ENCODE measurements at places on chromosomes 4 and X. TPM values are rescaled to one million over a fixed set of nuclear protein-coding genes. Genes with fewer than 3 reads are reported as not detected.

- no peak for DNase-seq
Observed at GRCh38 chr4:176357359-176358082, 37.8 kb downstream of the SPCS3 start.

DNA sequence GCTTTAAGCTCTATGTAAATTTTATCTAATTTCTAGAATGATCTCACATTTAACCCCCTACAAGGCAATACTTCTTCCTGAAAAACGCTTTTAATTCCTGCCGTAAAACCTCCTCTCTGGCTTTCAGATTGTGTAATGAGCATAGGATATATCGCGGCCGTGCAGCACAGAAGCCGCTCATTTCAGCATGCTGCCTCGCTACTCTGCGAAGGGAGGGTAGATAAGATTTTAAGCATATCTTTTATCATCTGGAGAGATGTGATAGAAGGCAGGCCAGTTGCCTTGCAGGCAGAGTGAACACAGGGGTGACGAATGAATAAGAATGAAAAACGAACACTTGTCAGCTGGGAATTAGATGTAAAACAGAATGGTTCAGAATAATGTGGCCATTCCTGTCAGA is 265.5 kb downstream of the UNC5C start:
- DNase-seq = no peak

DNA sequence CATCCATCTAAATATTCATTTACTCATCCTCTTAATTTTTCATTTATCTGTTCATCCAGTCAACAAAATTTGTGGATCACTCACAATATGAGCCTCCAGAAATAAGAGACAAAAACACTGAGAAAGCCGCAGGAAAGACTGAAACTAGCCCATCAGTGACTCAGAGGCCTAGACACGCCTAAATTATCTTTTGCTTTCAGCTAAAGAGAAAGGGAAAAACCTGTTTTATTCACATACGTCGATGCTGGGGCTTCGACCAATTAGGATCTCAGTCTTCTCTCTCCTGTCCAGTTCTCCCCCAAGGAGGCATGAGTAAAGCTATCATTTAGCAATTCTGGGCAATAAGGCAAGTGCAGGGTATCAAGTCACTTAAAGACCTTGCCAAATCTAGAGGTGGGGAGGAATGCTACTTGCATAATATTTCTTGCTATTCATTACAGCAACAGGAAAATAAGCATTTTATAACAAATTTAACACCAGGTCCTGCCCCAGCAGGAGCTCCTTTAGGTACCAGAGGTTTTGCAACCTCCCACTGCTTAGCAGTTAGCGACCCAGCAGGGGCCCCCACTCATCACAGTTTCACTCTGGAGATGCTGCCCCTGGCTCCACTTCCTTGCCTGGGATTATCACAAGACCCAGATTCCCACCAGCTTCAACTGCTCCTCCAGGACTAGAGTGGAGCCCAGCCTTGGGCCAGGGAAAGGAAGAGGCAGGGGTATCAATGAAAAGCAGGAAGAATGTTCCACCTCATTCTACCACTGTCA is 30.1 kb upstream of the TMEM154 start:
- DNase-seq = no peak

DNA sequence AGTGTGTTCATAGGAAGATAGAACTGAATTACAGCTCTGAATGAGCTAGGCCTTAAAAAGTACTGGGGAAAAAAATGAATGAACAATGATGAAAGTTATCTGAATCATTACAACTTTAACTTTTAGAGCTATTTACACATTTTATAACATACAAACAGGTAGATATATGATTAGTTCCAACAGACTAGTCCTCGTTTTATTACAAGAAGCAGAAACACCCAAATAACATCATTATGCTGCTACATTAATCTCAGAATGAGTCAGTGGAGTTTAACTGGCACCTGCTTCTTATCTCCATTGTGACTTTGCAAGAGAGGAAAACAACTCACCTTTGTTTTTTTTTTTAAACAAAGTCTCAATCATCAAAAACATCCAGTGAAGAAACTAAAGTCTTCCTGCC is 15.2 kb downstream of the ATP8A1 start:
- no peak for DNase-seq

GRCh38 chr4:123602007-123602406 is 205.4 kb downstream of the SPRY1 start:
- no peak for DNase-seq

- peak; percentile 10 for DNase-seq
Observed at GRCh38 chr4:126071346-126072333, 756.9 kb downstream of the FAT4 start.

GRCh38 chr4:11439836-11440235 is 11.1 kb upstream of the HS3ST1 start:
- no peak for DNase-seq

DNA sequence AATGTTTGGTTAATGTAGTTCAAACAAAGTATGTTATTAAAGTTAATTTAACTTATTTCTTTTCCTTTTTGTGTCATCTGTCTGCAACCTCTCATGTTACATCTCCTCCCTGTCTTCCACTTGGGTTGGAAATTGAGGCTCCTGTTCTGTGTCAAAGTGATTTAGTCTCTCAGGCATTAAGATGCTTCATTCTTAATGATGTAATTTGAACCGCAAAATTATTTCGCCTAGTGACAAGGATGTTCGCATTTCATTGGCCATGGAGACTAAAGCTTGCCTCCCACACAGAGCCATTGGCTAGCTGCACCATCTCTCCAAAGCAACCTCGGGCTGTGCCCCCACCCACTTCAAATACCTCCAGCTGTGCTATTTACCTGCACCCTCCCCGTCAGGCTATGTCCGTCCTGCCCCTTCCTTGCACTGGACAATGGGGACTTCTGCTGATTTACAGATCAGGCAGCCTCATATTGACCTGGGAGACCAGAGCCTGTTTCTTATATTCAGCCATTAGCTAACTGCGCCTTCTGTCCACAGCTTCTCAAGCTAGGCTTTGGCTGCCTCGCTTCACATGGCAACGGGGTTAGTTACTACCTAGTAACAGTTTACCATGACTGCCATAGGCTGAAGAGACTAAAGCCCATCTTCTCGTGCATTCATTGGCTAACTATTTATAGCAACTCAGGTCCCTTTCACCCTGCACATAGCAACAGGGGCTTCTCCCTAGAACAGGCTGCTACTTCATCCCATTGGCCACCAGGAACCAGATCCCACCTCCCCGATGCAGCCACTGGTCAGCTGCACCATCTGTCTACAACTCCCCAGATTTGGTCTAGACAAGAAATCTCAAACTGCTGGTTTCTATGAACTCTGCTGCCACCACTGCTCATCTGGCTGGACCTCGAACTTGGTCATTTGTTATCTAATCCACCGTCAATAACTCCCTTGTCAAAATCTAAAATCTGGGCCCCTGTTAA is 8.6 kb upstream of the ZNF157 start:
- DNase-seq = peak; percentile 80

- DNase-seq = no peak
Observed at GRCh38 chr4:142467088-142467487, 379.0 kb downstream of the INPP4B start.

GRCh38 chrX:53716328-53717088 is 30.0 kb upstream of the HUWE1 start:
- DNase-seq = no peak

MAGEA6 gene
- not detected for total RNA-seq

- no peak for DNase-seq
Observed at GRCh38 chr4:2075171-2075986, 16.3 kb downstream of the NAT8L start.

- DNase-seq = no peak
Observed at GRCh38 chr4:127498366-127498765, 134.4 kb upstream of the INTU start.
